Stimulated activated CD8-positive, alpha-beta memory T cell treated with anti-CD3 and anti-CD28 coated beads, Interleukin-7, amount 100 ng/mL, for 4 hours (primary cell): ENCODE measurements at places on chromosomes 5 and 9.

DNA sequence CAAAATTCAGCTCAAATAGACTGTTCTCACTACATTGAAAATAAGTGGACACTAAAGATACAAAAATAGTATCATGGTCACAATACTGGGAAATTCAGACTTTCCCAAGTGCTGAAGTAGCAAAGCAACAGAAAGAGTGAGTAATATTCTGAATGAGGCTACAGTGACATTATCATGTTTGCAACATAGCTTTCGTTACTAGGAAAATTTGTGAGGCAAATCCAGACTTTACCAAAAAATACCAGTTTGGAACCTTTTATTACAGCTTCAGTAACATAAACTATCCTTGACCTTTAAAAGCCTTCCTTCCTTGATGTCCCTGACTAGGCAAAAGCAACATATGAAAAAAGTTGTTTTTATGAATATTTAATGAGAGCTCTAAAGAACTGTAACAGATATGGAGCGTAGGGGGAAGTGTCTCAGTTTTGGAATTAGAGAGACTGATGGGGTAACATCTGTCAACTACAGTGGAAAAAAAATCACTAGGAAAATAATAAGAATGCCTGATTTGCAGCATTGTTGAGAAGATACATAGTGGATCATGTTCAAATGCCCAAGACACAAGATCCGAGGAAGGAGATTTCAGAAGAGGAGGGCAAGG lies 312.9 kb downstream of the ADGRV1 start:
- no peak for DNase-seq

DNA sequence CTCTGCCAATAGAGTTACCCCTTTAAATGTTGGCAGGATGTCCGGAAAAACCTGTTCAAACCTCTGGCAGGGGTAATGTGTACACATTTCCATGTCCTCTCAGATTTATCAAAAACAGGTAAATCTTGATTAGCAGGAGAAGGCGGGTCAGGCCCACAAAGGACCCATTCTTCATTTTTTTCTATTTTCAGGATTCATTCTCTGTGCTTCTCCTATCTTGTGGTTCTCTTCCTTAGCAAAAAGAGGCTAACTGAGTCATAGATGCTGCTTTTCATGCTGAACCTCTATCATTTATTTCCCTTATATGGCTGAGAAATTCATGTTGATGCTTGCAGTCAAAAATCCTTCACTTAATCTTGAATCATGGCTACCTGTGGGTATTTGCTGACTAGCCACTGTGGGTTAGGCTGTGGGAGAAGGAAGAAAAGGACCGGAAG lies 112.7 kb upstream of the IQGAP2 start:
- DNase-seq = no peak

- DNase-seq = no peak
Measured at GRCh38 chr5:68540798-68541590, 325.4 kb downstream of the PIK3R1 start.

DNA sequence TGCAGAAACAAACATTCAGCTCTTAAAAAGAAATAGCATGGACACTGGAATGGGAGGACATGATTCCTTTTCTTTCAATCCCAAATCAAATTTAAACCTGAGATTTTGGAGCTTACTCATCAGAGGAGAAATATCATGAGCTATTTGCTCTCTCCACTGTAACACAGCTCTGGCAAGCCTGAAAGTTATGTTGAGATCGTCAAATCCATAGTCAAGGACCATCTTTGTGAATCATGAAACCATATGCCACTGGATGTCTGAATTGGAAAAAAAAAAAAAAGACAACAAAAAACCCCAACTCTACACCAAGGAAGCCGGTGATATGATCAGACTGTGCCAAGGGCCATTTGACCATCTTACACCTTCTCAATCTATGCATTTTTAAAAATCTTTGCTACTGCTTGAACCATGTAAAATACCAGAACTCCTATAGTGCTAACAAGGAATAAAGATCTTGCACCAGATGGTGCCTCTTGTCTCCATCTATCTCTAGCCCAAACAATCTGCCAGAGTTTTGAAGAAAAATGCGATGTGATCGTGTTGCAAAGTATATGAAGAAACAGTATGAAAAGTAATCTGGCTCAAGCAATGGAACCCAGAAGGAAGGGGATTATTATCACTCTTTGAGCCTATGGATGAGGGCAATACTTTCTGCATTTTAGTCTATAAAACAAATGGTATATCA lies 138.1 kb upstream of the MEF2C start:
- no peak for DNase-seq

DNA sequence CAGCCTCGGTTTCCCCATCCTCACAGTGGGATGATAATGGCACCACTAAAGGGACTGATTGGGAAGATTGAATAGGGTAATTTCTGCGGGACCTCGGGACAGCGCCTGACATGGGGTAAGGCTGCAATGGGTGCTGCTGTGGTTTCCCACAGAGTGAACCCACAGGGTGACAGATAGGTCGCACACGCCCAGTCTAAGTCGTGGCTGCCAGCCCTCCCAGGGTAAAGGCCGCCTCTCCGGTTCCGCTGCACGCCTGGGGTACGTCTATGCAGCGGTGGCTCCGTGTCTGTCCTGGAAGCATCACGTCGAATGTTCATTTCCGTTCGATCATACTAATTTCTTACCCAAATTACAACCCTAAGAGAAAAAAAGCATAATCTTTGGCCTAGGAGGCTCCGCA lies 631 bp downstream of the CFAP77 start:
- DNase-seq = no peak

- DNase-seq = no peak
Measured at GRCh38 chr5:64505769-64506566, at the start of gene RGS7BP. Gene RGS7BP, plus strand, starts transcription at chr5:64506015. Its CDS starts 610 bp downstream, at chr5:64506625.

DNA sequence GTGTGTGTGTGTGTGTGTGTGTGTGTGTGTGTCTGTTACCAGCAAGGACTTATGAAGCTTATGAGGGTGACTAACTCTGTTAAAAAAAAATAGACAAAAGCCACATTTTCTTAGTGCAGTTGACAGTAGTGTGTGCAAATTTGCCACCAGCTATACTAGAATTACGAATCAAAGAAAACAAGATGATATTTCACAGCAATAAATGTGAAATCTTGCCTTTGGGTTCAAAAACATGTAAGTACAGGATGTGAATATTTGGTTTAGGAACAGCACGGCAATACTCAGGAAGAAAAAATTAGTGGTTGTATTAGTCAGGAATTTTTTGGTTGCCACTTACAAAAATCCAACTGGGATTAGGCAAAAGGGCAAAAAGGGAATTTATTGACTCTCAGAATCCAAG lies 117.4 kb downstream of the NPR3 start:
- DNase-seq = no peak

DNA sequence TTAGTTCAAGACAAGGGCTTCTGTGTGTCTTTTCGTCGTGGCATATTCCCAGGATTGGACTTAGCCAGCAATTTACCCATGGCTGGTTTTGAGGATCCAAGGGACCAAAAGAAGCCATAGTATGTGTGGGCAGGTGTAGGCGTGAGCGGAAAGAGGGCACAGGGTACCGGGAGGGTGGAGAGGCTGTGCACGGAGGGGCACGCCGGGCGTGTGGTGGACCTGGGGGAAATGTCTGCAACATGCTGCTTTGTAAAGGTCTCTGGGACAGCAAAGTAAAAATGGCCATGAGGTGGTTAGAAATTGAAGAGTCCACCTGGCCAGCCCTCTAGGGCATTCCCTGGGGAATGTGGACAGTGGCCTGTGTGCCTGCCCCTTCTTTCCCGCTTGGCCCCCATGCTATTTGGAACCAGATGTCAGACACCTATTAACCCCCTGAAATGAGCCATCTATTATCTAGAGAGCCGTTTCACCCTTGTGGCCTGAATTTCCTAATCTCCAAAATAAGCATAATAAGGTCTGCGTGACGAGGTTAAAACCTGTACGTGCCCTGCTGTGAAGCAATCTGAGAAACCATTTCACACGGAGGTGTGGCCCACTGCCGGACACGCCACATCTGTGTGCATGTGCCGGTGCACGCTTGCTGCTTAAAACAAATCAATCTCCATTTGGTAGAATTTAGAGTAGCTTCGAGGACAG lies 5.1 kb downstream of the FLT4 start:
- no peak for DNase-seq

GRCh38 chr9:73665253-73665652 lies 513.6 kb downstream of the ANXA1 start:
- no peak for DNase-seq

DNA sequence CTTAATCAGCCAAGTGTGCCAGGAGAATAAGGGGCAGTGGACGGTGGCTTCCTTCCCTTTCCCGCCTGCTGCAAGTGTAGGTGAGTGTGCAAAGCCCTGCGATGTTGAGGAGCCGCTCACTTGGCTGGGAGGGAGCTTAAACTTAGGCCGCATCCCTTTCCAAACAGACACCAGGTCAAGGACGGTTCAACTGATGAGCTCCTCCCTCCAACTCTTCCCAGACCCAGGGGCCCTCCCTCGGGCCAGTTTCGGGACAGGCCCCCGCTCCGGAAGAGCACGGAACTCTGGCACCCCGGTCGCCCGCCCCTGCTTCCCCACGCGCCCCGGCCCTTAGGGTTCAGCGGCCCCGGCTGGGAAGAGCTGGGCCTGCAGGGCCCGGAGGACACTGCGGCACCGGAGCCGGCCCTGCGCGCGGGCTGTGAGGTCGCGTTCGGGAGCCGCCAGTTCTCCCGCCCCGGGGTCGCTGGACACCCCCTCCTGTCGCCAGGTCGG lies 481 bp downstream of the MRPL36 start:
- no peak for DNase-seq
